ENCODE measurements at places on chromosomes 11 and 22.

- no peak for DNase-seq
These were observed 37.6 kb downstream of the RIBC2 start for GRCh38 chr22:45450921-45451651.

DNA sequence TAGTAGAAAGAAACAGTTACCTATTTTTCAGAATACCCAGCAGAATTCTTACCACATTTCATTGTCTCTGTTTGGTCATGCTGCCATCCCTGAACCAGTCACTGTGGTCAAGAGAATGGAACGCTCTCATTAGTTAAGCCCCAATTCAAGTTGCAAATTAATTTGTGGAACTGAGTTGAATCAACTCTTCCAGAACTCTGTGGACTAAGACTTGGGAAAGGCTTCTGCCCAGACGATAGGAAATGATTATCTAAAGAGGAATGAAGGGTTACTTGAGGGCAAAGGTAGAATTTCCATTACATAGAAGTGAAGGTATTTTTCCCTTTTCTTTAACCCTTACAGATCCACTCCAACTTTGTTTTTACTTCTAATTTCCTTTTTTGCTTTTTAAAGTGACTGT lies 286.4 kb downstream of the DYNC2H1 start:
- no peak for DNase-seq

- no peak for DNase-seq
These were observed 5.6 kb upstream of the ZBED4 start for GRCh38 chr22:49847751-49848689.

GRCh38 chr11:97729546-97730272 lies 1291.0 kb upstream of the CNTN5 start:
- DNase-seq, result no peak

DNA sequence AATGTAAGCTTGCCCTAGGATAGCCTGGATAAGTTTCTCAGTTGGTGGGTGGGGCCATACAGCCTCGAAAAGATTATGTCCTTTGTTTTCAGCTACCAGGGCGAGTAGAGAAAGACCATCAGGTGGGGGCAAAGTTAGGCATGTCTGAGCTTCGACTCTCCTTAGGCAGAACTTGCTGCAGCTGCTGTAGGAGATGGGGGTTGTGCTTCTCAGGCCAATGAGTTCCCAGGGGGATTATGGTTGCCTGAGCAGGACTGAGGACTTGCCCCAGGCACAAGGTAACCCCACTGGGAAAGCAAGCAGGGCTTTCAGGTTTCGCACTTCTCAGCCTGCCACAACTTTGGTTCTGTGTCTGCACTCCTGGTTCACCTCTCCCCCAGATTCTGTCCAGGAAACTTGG lies 173.4 kb upstream of the SESN3 start:
- DNase-seq, result no peak

GRCh38 chr11:35523331-35523768 lies 2.1 kb downstream of the PAMR1 start:
- no peak for DNase-seq

DNA sequence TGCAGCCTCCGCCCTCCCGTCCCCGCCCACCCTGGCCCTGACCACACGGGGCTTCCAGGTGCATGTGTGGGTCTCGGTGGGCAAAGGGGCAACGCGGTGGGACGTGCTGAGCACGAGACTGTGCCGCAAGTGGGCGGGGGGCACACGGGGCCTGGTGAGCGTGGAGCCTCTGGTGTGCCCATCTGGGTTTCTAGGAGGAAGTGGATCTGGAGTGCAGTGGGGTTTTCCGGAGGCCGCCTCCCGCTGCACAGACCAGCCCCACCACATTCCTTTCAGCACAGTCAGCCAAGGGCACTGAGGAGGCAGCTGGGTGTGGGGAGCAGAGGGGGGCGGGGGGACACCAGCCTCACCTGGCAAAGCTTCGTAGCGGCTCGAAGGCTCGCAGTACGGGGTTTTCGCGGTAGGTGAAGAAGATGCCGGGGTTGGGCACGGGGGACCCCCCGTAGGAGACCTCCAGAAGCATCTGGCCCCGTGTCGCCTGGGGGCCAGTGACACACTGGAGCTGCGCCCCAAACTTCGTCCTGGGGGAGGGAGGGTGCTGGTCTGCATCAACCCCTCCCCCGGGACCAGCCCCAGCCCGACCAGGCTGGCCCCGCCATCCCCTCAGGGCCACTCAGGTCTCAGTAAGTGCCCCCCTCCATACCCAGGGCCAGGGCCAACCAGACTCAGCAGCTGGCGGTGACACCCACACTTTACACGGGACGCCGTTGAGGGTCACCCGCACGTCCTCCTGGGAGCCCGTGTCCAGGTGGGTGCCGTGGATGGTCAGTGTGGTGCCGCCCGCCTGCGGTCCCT lies 12.4 kb upstream of the MAPK11 start:
- no peak for DNase-seq

GRCh38 chr11:95156916-95157541 lies 67.4 kb downstream of the ENDOD1 start:
- DNase-seq, result no peak

DNA sequence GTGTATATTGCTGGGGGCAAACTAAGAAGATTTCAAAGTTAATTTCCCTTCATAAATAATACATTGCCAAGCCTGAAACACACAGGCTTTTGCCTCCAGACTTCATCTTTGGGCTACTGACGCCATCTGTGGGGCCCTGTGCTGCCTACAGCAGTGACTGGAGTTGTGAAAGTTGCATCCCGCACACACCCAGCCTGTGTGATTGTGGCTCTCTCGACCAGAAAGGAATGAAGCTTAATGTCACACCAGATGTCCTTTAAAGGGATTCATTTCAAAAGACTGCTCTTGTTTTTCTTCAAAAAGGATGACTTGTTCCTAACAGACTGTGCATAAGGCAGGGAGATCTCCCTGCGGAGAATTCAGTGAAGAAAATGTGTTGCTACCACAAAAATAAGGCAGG lies 210.5 kb downstream of the FAM181B start:
- no peak for DNase-seq

DNA sequence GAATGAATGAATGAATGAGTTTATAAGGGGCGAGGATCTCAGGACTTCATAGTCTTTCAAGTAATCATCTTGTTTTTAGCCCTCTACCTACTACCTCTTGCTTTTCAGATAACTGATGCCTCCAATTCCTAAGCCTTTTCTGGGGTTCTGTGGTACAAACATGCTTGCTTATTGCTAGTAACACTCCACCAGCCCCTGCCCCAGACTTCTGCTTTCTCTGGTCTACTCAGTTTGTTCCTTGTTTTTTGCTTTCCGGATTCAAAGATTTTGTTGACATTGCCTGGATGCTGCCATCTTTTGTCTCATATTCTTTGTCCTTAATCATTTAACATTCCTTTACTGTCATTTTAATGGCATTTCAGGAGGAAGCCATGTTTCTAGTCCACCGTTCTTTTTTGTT lies 8.9 kb upstream of the TMEM9B start:
- no peak for DNase-seq

- DNase-seq, result no peak
These were observed 10.0 kb downstream of the CXCR5 start for GRCh38 chr11:118893662-118894061.

DNA sequence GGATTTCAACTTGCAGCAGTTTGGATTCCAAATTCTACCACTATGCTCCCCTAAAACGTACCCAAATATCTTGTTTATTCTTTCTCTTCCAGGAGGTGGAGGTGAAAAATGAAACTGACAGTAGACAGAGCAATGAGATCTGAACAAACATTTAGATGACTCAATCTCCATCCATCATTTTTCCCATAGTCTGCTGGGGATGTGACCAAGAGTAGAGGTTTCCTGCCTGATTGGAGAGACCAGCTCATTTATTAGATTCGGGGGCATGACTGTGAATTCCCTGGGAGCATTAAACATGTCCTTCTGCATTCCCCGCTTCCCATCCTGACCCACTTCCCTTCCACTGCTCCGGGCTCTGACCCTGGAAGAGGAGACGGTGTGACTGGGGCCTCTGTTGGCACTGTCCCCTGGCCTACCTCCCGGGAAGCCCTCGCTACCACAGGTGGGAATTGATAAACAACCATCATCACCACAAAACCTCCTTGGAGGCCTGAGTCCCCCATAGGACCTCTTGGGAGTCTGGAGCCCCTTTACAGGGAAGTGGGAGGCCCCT lies 20.3 kb downstream of the DKK3 start:
- DNase-seq, result no peak

- no peak for DNase-seq
These were observed 609.0 kb upstream of the CNTN5 start for GRCh38 chr11:98411777-98412176.

- DNase-seq, result no peak
These were observed 50.6 kb downstream of the MTMR3 start for GRCh38 chr22:29933619-29934018.

DNA sequence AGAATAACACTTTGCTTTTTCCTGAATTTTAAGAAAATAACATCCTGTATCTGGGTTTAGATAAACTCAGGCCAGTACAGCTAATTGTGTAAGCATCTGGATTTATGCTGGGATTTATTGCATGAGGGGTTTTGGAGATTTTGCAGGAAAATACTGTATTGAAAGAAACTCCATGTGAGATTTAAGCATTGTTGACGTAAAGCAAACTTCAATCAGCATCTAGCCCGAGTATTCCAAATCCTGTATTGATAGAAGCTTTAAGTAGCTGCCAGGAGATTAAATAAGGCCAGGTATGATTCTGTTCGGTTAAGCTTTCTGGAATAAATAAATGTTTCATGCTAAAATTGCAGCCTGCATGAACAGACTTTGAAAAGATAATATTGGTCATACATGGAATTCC lies 36.3 kb upstream of the LYVE1 start:
- no peak for DNase-seq

- DNase-seq, result no peak
These were observed 1.5 kb downstream of the SHANK3 start for GRCh38 chr22:50674130-50674500.

DNA sequence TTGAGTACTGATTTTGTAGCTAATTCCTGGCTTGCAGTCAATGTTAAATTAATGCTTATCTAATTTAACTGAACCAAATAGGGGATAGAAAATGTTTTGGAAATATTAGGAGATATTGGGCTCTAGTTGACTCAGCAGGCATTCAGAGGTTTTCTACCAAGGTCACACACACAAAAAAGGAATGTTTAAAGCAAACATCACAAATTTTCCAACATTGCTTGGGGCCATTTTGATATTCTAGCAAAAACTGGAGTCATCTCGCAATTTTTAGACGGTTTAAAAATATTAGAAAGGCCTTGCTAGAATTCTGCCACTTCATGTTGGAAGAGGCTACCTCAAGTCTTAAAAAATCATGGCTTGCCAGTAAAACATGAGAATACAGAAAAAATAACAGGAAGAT lies 2082.1 kb upstream of the RAG2 start:
- no peak for DNase-seq

DNA sequence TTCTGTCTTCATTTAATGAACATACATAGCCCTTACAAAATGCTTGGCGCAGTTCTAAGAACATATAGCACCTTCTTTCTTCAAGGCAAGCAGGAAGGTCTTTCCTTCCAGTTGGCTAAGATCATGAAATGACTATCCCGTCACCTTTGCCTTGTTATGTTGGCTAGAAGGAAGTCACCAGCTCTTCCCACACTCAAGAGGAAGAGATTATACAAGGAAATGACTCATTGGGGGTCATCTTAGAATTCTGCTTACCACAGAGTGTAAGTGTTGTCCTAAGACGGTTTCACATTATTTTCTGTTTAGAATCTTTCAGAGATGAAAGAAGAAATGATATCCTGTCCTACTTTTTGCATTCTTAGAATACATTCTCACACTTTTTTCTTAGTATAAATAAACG lies 808.0 kb upstream of the LUZP2 start:
- no peak for DNase-seq

GRCh38 chr11:96126917-96127595 lies 203.1 kb upstream of the MTMR2 start:
- no peak for DNase-seq

- no peak for DNase-seq
These were observed 15.8 kb upstream of the CARS1 start for GRCh38 chr11:3073029-3073435.

GRCh38 chr11:92276773-92277172 lies 52.2 kb downstream of the FAT3 start:
- DNase-seq, result no peak

DNA sequence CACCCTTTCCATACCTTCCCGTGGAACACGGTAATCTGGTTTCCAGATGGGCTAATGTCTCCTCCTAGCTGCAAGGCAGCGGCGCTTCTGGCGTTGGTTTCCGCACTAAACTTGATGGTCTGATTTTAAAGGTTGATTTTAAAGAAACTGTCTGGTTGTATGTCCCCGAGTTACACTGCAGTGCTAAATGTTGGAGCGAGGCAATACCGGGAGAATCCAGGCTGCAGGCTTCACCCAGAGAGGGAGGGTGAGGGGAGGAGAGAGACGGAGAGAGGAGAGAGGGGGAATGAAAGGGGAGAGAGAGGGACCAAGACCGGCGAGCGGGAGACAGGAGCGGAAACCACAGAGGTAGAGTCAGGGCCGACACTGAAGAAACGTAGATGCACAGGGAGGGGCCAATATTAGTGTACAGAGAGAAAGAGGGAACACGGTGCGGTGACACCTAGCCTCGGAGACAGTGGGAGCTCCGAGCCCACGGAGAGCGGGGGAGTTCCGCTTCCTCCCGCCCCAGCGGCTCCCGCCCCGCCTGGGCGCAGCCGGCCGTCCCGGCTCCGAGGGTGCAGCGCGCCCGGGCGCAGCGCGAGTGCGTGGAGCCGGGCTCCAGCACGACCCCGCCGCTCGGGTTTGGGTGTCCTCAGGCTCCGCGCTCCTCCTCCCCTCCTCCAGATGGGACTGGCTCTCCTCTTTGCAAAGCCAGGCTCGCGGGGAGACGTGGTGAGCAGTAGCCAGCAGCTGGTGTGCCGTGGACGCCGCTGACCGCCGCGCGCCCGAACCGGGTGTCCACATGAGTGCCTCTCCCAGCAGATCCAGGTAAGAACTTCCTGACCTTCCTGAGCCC lies 71.9 kb upstream of the GRAMD1B start:
- peak; percentile 3 for DNase-seq

DNA sequence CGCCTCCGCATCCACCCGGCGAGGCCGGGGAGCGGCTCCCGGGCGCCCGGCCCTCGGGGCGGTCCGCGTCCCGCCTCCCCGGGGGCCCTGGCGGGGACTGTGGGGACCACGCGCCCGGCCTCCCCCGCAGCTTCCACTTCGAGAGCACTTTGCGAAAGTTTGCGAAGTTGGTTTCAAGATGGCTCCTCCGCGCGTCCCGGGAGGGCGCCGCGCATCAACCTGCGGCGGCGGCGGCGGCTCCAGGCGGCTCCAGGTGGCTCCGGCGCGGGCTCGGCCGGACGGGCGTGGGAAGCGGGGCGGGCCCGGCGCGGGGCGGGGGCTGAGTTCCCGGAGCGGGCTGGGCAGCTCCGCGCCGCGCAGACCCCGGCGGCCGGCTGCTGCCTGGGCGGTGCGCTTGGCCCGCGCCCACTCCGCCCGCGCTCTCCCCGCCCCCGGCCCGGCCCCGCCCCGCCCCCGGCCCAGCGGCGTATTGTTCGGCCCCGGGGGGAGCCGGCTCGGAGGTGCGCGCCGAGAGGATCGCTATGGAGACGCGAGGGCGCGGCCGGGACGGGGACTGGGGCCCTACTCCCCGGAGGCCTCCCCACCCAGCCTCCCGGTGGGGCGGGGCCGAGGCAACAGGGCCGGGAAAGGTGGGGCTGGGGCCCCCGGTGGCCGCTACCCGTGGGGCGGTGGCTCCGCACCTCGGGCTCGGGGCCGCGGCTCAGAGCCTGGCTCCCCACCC lies at the start of gene CELSR1:
Gene CELSR1 (minus strand): TSS at position 396 of the 721 bp plus-strand sequence. CDS start 450 bp downstream, outside the sequence.
- DNase-seq, result peak; percentile 14
